ENCODE measurements at places on chromosomes 7 and 10.

GRCh38 chr10:47339759-47340607 lies 8.2 kb upstream of the RBP3 start:
- no peak for DNase-seq

DNA sequence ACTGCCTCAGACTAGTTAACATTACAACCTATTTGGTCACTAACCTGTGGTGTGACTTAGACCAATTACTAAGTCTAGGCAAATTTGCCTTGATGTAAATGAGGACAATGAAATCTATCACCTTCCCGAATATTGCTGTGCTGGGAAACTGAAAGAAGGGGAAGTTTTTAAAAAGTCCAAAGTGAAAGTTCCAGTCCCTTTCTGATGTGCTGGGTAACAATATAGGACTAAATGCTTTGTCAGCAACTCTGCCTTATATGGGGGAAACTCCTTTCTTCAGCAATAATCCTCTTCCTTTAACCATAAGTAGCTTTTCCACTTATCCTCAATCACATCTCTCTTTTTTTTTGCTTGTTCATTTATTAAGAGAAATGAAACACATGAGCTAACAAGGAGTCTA lies 3.9 kb downstream of the PIK3AP1 start:
- DNase-seq = no peak

DNA sequence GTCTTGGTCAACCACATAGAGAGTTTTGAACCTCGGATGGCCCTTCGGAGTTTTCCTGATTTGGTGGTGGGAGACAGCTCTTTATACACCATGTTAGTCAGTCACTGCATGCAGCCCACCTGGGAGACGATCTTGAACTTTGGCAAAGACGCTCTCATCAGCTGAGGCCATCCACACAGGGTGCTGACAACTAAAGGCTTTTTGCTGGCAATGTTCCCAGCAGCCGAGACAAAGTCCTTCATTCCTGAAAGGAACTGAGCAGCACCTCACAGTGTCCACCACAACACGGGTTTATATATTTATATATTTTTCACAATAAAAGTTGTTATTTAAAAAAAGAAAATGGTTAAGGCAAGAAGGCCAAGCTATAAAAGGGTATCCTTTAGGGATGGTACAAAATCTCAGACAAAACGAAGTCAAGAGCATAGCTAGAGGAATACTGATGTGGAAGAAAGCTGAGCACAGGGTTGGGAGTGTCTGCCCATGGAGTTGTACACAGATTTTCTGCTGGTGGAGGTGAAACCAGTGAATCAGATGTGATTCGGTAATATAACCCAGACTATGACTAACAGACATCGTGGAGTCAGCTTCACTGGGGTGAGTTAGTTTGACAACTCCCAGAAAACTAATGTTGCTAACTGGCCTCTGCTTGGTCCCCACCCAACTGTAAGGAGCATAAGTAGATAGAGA lies 27.4 kb upstream of the CAPZA2 start:
- DNase-seq = no peak

DNA sequence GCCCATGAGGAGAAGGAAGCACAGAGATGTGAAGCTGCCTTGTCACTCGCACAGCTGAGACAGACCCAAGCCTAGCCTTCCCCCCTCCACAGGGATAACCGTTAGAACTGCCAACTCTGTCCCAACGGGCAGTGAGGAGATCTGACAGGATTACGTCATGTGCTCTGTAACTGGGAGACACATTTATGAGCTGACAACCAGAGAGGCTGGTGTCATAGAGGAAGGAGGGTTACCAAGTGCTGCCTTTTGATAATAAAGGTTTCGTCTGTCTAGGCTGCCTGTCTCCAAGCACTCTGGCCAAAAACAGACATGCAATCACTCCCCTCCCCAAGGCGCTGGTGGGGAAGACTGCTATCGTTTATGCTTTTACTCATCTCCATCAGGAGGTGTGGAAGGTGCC lies 165.9 kb downstream of the PLXNA4 start:
- no peak for DNase-seq

DNA sequence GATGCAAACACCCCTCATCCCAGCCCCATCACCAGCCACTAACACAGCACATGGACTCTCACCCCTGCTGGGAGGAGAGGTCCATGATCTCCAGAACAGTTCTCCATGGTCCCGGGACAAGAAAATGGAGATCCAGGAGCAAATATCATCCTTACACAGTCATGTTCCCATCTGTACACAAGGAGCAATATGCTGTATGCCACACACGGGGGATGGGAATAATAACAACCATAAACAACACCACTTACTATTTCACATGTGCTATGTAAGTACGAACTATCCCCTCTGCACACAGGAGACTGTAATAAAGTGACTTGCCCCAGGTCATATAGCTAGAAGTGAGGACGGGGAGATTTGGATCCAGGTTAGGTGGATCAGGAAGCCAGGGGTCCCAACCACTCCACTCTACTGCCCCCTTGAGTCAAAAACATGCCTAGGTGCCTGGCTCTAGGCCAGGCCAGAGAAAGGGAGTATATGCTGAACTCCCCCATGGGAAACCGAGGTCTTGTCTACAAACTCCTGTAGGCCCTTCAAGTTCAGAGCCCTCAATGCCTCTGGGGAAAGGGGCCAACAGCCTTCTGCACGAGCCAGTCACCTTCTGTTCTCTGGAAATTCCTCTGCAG lies 34.1 kb downstream of the LRRC20 start:
- DNase-seq = peak; percentile 26

DNA sequence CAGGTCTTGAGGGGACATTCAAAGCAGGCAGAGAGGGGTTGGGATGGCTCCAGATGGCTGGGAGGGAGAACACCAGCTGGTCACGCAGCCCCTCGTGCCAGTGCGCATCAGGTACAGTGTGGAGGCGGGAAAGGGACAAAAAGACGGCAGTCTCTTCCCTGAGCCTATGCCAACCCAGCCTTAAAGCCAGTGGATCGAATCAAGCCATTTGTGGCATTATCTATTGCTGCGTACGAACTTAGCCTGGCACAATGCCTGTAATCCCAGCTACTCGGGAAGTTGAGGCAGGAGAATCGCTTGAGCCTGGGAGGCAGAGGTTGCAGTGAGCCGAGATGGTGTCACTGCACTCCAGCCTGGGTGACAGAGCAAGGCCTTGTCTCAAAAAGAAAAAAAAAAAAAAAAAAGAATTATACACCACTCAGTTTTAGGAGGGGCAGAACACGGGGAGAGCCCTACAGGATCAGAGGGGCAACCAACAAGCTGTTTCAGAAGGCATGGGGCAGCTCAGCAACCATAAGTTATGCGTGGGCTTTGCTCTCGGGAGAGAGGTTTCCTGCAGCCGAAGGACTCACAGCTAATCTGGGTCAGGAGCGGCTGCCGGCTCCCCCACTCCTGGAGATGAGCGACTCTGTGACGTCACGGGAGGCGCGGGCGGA lies 356 bp upstream of the NDUFB2 start:
- peak; percentile 91 for DNase-seq

GRCh38 chr7:50782375-50783208 lies at the start of gene GRB10:
Gene GRB10, minus strand, starts transcription at chr7:50782896. Its CDS starts 50,574 bp downstream, at chr7:50732322.
- DNase-seq = no peak

GRCh38 chr10:48934672-48935501 lies 4.8 kb downstream of the LRRC18 start:
- DNase-seq = no peak

DNA sequence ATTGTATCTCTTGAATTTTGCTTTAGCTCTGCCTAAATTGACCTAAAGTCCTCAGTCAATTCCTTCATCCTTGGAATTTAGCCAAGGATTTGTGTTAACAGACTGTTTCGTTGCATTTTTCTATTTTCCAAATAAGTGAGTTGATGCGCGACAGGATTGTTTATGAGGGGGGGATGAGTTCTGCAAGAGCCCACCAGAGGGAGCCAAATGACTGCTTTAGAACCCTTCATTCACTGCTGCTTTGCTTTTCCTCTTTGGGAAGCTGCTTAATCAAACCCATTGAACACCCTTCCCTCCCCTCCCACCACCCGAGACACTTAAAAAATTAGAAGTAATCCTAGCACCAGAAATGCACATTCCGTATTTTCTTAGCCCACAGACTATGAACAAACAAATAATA lies 33.7 kb upstream of the PTF1A start:
- peak; percentile 33 for DNase-seq

DNA sequence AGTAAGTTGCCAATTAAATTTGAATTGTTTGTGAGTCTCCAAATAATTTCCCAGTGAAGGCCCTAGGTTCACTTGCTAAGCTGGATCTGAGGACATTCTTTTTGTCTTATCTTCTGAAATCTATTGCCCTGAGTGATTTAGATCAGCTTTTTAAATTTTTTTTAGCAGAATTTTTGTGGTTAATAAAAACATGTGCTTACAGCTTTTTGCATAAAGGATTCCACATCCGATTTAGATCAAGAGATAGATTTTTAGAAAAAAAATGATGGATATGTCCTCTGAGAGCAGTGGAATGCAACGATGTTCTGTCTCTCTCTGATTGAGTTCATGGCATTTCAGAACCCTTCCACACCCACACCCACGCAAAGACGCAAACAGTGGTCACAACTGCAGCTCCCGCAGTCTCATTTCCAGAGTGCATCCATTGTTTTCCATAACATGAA lies 358.8 kb downstream of the SUGCT start:
- DNase-seq = no peak

GRCh38 chr7:112020800-112021199 lies 185.4 kb downstream of the DOCK4 start:
- no peak for DNase-seq

GRCh38 chr10:71801361-71801760 lies 28.0 kb upstream of the VSIR start:
- no peak for DNase-seq

GRCh38 chr7:106346678-106347217 lies 62.0 kb upstream of the NAMPT start:
- peak; percentile 85 for DNase-seq

- DNase-seq = no peak
Measured at GRCh38 chr7:45937301-45937700, 16.2 kb upstream of the IGFBP3 start.

DNA sequence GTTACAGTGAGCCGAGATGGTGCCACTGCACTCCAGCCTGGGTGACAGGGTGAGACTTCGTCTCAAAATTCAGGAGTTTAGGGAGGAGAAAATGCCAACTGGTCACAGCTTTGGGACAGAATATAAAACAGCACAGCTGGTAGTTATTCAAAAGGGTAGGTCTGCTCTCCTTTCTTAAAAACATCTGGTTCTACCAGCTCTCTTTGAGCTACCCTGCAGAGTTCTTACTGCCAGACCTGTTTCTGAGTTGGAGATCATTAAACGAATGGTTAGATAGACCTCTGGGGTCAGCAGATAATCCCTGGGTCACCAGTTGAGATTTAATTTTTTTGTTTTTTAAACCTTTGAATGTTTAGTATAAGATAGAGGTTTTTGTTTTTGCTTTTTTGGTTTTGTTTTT lies 52.6 kb downstream of the MCU start:
- DNase-seq = no peak

DNA sequence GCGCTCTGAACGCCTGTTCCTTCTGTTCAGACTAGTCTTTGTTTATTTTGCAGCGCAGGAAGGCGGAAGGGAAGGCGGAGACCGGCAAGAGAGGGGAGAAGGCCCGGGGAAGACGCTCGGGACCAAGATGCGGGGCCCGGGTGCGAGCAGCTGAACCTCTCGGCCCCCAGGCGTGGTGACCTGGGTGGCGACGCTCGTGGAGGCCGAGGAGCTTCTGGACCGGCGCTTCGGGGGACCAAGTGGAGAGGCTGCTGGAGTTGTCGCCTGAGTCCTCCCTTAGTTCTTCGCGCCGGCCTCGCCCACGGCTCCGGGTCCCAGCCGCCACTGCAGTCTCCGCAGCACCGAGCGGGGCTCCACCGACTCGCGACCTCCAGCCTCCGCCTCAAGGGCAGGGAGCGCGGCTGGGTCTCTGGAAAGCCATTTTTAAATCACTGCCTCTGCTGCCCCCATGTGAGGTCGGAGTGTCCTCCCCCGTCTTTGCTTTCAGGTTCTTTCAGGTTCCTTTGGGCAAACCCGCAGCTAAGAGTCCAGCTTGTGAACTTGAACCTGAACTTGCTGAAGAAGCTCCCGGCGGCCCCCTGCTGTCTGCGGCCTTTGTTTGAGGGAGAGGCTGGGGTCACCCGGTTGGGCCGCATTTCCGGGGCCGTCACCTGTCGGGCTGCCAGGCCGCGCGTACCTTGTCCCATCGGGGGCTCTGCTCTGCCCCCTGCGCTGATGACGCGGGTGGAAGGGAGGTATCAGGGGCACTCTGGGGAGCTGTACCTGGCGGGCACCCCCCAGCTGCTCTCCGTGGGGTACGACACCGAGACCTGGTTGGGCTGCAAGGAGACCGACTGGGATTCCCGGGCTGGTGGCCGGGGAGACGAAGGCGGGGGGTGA lies 136.0 kb downstream of the KIF20B start:
- peak; percentile 18 for DNase-seq

DNA sequence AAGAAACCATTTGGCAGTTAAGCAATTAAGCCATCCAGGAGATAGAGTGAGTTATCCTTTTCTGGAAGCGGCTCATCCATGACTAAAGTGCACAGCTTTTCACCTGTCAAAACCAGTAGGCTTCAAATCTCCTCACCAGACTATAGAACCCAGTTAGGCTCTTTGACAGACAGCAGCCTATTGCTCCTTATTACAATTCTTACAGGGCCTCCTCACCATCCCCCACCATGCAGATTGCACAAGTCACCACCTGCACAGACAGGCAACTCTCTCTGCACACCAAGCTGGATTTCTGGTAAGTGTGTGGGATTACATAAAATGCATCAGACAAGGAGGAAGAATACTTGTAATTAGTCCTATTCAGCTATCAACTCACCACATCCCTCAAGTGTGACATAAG lies 301.6 kb downstream of the SNX13 start:
- no peak for DNase-seq

- peak; percentile 21 for DNase-seq
Measured at GRCh38 chr7:151626422-151627115, 106.9 kb upstream of the RHEB start.

- DNase-seq = peak; percentile 96
Measured at GRCh38 chr7:604001-604883, 84.6 kb upstream of the PDGFA start.

DNA sequence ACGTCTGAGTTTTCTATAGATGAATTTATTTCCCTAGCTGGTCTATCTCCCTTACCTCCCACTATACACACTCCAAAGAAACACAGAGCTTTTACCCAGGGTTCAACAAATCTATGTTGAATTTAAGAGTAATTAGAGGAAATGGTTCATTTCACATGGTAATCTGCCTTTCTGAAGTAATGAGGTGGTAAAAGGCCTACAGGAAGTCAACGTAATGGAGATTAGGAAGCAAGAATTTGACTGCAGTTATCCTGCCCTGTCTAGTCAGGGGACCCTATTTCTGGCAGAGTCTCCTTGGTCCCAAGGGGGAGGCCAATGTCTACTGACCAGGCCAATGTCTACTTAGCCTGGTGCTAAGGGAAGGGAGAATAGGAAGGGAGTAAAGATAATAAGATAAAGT lies 21.4 kb upstream of the SIRT1 start:
- DNase-seq = no peak

GRCh38 chr10:5813341-5814109 lies at the start of gene GDI2:
Gene GDI2, minus strand, starts transcription at chr10:5813434. Its CDS starts 176 bp downstream, at chr10:5813258.
- peak; percentile 96 for DNase-seq

DNA sequence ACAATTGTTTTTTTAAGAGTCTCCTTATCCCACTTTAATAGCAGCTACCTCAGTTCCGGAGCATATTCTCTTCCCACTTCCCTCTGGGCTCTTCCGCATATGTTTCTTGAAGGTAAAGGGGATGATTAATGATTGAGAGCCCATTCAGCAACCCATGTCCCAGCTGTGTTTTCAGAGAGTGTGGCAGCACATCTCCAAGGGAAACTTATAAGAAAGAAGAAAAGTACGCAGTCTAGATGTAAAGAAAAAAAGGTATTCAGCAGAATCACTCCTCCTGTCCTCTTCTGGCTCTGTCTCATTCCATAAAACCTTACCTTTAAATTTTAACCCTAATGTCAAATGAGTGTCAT lies 9.7 kb upstream of the ANKRD7 start:
- no peak for DNase-seq

- no peak for DNase-seq
Measured at GRCh38 chr7:119482671-119483070, 790.3 kb upstream of the KCND2 start.

Measured in CD4-positive, alpha-beta T cell treated with Interleukin-2 at 100 ng/mL for 4 hours (primary cell).